ENCODE measurements at places on chromosomes 5 and 9.

- no peak for DNase-seq
These were observed 181 bp downstream of the DAP start for GRCh38 chr5:10760921-10761184.

- DNase-seq, result no peak
These were observed 61.7 kb downstream of the SLC38A9 start for GRCh38 chr5:55650386-55650785.

DNA sequence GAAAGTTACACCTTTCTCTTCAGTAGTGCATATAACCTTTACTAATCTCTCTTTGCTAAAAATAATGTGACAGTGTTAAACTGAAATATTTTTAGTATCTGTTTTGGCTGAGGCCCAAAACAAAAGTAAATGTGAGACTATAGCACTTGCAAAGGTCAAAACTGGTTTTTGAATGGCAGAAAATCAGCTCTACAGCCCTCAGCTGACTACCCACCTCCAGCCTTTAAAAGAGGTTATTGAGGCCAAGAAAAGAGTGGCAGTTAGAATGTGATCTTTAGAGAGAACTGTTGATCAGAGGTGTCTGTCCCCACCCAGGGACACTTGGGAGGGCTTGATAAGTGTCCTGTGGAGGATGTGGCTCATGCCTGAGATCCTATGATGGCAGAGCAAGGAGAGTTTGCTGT is 30.9 kb downstream of the PRKACG start:
- no peak for DNase-seq

DNA sequence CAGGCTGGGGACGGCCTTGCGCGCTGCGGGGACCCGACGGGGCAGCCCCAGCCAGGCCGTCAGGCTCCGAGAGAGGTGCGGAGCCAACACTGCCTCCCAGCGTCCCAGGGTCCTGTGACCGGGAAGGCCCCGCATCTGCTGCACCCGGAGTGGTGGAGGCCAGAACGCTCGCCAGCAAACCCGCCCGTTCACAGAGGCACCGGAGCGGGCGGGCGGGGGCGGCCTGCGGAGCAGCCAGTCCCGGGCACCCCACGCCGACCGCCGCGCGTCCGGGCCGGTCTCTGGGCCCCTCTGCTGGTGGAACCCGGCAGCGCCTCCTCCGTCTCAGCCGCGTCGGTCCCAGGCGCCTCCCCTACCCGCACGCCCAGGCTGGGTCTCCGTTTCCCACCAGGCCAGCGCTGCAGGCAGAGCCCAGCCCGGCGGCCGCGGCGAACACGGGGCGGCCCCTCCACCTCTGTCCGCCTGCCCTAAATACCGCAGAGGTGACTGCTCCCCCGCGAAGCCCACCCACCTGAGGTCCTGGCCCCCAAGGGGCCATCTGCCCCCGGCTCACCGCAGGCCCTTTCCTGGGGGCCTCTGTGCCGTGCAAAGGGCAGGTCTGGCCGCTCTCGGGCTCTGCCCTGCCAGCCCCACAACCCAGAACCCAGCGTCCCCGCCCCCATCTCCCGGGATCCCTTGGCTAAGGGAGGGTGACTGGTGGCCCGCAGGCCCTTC is 15.9 kb downstream of the EXD3 start:
- DNase-seq, result peak; percentile 48

DNA sequence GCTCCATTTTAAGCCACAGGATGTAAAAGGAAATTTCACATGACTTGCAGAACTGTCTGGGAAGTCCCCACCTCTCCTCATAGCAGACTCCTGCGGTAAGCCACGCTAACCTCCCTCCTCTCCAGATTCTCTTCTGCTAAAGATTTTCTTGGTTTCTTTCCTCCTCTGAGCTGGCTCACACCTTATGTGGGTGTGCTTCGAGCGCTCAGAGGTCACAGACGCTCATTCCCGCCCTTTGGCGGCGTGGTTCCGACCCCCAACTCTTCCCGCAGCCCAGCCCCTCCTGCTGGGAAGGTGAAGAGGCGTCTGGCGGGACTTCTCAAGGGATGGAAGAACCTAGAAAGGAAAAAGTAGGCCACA is 32.9 kb upstream of the CDK20 start:
- DNase-seq, result no peak

DNA sequence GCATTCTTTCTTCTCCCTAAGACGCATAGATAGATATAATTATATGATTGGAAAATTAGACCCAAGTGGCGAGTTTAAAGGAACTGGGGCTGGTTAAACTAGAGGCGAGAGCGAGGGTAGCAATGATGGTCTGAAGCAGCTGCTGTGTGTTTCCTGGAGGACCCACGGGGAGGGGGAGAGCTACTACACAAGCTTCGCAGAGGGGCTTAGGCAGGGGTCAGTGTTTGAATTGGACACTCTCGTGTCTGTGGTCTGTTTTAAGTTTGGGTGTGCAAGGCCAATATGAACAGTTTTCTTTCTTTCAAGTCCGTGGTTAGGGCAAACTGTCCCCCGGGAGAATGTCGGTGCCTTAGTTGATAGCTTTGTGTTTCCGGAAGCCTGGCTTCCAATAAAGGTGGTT is 43.1 kb downstream of the PDZD2 start:
- no peak for DNase-seq

DNA sequence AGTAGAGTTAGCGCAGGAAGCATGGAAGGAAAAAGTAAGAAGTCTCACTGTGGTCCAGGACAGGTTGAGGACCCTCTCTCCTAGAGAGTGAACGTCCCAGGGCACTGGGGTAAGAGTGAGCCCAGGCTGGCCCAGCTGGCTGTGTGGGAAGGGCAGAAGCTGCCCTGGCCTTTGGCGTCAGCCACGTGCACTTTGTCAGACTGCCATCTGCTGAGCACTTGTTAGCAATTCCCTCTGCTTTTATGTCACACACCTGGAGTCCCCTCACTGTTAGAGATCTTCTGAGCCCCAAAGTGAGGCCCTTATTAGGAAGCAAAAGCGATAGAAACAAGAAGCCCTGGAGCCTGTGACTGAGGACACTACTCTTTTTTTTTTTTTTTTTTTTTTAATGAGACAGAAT is 79.1 kb downstream of the UGCG start:
- no peak for DNase-seq

GRCh38 chr9:15549611-15550010 is 3.2 kb upstream of the CCDC171 start:
- DNase-seq, result no peak

DNA sequence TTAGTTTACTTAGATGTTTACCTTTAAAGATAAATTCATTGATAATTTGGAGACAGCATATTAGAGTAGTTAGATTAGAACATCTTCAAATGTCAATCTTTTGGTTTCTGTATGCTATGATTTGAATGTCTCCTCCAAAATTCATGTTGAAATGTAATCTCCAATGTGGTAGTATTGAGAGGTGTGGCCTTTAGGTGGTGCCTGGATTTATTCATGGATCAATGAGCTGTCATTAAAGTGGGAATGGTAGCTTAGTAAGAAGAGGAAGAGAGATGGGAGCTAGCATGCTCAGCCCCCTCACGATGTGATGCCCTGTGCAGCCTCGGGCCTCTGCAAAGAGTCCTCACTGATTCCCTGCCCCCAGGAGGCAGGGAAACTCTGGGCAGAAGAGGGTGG is 133.6 kb upstream of the TUT7 start:
- DNase-seq, result no peak

- DNase-seq, result no peak
These were observed 29.7 kb downstream of the CNTFR start for GRCh38 chr9:34559624-34560455.

DNA sequence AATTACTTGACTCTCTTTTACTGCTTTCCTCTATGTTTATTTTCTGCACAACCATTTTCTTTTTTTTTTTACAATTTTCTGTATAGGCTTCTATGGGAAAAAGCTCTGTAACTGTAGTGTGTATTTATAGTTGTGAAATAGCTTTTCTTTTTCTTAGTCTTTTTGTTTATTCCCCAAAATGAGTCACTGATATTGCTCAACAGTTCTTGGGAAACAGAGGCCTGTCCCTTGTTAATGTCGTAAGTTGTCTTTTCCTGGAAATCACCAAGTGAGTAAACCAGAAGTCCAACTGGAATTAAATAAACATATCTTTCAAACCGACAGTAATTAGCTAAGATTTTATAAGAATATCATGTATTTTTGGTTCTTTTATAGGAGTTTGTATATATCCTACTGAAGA is 325.1 kb upstream of the PRR16 start:
- no peak for DNase-seq

- peak; percentile 15 for DNase-seq
These were observed 61.3 kb downstream of the ENC1 start for GRCh38 chr5:74579215-74579614.

GRCh38 chr5:6525910-6526309 is 77.3 kb downstream of the UBE2QL1 start:
- no peak for DNase-seq
